ENCODE measurements at places on chromosomes 2 and 18.
A peak's percentile ranks its signal among the peaks of the same experiment; 100 is the strongest.

DNA sequence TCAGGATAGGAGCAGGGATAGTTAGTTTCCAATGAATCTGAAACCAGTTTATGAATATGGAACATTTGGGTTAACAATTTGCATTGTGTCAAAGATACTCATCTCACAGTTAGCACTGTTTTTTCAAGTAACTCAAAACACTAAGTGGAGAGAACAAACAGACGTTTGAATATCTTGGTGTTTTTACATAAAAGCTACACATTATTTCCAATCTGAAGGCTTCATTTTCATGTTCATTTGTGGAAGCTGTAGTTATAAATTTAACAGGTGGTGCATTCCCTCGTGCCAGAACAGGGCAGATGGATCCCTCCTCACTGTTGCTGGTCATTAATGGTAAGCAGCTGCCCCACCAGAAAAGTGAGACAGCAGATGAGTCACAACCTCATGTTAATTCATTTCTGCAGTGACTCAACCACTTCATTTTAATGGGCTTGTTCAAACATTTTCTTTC lies 286.9 kb downstream of the TMX3 start:
- no peak for DNase-seq

- no peak for DNase-seq
Measured at GRCh38 chr18:48167897-48168253, 237.4 kb upstream of the SMAD2 start.

- DNase-seq, result peak; percentile 61
Measured at GRCh38 chr2:8309131-8309530, 372.7 kb upstream of the ID2 start.

DNA sequence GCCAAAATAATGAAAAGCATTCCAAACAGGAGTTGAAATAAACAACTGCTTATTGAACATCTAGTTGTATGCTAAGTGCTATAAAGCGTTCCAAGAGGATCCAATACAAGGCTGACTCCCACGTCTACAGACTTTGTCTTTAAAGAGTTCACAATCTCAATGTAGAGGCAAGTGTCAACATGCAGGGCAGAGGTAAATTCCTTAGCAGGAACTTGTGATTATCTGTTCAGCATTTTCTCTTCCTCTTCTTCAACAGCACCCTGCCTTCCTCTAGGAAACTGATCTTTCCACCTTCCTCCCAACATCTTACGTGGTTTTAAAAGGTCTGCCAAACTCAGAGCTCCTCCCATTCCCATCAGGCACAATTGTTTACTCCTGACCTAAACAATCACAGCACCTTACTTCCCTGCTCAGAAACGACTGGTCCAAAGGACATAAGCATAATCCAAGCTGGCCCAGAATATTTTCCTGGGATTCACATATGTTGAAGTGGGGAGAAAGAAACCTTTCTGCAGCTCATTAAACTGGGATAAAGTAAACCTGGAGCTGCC lies 83.9 kb downstream of the ITSN2 start:
- no peak for DNase-seq

- DNase-seq, result peak; percentile 21
Measured at GRCh38 chr2:174636987-174637386, 39.4 kb upstream of the WIPF1 start.

DNA sequence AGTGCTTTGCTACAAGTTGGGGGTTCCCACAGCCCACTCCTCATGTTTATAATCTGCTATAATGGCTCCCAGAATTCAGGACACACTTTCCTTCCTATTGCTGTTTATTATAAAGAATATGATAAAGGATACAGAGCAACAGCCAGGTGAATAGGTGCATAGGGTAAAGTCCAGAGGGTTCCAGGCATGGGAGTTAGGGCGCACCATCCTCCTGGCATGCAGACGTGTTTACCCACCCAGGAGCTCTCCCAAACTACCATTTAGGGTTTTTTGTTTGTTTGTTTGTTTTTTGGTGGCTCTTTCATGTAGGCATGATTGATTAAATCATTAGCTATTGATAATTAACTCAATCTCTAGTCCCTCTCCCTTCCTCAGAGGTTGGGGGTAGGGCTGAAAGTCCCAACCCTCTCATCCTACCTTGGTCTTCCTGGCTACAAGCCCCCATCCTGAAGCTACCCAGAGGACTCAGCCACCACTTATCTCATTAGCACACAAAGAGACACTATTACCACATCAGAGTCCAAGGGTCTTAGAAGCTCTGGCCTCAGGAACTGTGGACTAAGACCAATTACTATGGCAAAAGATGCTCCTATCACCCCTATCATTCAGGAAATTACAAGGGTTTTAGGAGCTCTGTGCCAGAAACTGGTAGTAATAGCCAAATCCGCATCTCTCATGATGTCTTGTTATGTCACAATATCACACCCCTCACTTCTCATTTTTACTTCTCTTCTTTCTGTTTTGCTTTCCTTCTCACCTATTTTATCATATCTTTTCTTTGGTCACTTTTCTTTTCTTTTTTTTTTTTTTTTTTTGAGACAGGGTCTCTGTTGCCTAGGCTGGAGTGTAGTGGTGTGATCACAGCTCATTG lies 154.9 kb upstream of the TTC39C start:
- peak; percentile 37 for DNase-seq

DNA sequence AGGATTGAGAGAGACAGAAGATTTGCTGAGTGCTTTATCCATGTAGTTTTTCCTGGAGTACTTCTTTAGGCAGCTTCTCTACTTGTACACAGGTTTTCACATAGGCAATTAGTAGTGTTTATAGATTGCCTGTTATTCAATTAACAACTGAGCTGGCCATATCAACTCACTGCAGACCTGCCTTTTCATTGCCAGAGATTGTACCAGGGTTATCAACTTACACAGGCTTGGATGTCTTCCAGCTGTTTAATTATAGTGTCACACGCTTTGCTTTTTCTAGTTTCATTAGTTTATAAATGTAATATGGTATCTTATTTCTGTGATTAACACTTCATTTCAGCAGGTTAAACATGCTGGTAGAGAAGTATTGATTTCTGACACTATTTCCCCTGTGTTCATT lies 125.9 kb downstream of the GPD2 start:
- peak; percentile 38 for DNase-seq

- no peak for DNase-seq
Measured at GRCh38 chr2:196266855-196267254, 95.5 kb upstream of the STK17B start.

DNA sequence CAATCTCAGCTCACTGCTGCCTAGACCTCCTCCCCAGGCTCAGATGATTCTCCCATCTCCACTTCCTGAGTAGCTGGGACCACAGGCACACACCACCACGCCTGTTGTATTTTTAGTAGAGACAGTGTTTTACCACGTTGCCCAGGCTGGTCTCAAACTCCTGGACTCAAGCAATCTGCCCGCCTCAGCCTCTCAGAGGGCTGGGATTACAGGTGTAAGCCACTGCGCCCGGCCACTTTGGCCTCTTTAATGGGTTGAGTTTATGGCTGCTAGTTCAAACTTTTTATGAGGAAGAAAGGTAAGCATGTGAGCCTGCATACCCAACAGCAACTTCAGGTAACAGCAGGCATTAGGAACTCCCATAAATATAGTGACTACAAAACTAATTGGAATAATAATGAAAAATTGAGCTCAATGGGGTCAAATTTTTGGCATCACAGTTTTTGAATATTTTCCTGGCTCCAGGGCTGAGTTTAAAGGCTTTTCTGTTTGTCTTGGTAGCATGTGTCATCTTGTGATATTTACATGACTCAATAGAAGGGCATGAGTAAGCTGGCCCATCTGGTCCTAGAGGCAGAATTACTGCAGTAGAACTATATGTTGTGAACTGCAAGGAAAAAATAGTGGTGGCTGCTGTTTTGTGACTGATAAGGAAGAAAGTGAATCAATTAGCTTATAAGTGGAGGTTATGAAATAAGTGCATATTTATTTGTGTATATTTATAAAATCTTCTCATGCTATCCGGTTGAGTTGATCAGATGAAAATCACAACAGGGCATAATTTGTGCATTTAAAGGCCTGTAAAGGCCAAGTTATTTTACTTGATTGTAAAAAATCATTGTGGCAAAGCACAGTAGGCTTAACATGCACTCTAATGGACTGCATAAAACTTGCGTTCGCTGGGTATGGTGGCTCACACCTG lies 24.8 kb downstream of the GALM start:
- no peak for DNase-seq

GRCh38 chr2:85018049-85018447 lies 47.1 kb downstream of the KCMF1 start:
- no peak for DNase-seq

GRCh38 chr2:239762655-239763269 lies 262.4 kb downstream of the NDUFA10 start:
- DNase-seq, result no peak

GRCh38 chr2:99700482-99701398 lies 210.9 kb upstream of the REV1 start:
- DNase-seq, result no peak

DNA sequence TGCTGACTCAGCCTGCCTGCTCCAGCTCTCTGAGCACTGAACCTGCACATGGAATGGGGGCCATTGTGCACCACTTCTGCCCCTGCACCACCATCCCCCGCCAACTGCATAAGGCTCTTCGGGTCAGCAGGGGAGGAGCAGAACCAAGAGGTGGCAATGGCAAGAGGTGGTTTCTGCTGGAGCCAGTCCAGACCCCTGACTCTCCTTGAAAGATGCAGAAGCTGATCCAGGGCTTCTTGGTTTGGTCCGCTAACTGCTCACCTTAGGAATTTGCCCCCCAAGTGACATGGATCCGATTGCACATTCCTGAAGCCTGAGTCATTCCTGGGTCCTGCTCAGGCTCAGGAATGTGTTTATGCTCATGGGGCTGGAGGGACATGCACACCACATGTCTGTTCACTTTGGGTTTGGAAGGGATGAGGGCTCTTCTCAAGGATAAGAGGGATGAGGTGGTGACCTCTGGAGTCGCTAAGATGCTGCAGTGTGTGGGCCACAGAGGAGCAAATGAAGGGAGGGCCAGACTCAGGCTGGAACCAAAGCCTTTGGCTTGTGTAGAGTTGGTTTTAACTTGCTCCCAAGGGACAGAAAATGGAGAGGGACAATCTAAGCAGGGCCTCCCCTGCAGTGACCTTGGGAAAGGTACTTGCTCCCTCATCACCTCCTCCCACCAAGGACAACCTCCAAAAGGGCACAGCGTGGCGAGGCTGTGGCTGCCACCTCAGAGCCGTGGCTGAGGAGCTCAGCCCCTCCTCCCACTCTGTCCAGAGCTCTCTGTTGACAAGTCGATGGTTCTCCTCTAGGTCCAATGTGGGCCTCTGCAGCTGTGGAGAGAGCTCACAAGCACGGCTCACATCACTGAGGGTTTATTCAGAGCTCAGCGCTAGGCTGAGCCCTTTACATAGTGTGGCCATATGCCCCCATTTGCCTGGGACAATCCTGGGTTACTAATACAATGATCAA lies 66.2 kb downstream of the HS1BP3 start:
- no peak for DNase-seq

GRCh38 chr18:76783786-76784484 lies 38.4 kb upstream of the ZNF236 start:
- no peak for DNase-seq

DNA sequence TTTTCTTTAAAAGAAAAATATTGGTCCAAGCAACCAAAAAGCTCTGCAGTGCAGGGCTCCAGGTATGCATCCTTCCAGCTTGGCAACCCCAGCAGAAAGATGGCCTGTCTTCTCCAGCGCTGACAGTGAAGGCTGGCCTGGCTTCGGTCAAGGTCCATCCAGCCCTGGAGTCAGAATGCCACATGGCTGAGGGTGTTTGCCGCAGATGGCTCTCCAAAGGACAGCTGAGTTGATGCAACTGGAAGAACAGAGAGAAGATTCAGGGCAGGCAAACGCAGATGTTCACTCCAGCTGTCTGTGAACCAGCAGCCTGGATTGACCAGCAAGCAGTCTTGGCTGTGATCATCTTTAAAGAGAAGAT lies 51.4 kb downstream of the MARCO start:
- DNase-seq, result no peak

DNA sequence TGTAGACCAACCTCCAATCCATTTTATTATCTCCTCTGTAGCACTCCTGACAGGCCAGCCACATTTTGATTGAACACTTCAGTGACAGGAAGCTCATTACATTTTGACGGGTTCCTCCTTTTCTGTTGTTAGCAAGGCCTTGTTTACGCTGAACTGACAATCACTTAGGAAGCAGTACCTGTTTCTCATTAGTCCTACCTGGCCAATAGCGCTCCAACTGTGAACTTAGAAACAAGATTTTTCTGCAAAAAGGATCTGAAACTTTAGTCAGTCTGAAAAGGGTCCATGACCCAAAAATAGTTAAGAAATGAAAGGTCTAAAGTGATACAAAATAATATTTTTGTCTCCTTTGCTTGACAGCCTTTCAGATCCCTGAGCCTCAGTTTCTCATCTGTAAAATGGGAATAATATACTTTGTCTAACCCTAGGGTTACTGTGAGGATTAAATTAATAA lies 119.6 kb upstream of the MSTN start:
- peak; percentile 73 for DNase-seq

DNA sequence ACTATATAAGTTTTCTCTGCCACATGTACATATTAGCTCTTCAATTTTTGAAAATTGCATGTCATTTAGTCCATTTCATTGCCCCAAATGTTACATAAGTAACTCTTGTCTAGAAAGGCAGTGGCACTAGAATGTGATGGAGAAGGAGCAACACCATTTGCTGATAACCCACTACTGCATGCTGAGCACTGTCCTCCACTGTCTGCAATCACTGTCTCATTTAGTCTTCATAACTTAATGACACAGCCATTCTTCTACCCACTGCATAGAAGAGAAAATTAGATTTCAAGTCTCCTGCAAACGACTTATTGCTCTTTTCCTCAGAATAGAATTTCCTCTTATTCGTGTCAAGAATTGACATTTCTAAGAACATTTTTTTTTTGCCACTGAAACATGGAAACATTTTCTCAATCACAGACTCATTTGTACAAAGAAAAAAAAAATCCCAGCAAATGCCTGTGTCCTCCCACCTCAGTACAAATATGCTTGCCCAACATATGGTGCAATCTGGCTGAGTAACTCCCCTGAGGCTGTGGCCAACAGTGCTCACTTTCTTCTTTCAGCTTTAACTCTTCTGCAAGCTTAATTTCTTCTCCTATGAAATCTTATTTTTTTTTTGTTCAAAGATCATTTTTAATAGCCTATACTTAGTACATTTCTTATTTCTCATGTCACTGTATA lies 768.6 kb upstream of the HS6ST1 start:
- no peak for DNase-seq

DNA sequence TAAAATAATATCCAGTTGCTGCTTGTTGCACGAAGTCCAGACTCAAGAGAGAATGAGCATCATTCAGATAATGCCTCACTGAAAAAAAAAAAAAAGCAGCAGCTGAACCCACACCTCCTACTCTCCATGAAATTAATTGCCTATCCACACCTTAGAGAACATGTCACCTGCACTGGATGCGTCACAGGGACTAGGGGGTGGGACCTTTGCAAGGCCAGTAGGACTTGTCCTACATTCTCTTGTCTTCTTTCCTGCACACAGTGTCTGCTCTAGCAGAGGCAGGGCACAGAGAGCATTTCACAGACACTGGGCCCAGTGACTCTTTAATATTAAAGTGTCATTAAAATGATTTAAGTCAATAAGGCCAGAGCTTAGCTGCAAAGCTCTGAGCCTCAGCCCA lies at the start of gene ABCA12:
ABCA12 (minus strand) TSS at position 148 of the 400 bp plus-strand sequence. CDS start 418 bp downstream, outside the sequence.
- DNase-seq, result no peak

- peak; percentile 90 for DNase-seq
Measured at GRCh38 chr2:42117923-42118753, 51.0 kb upstream of the EML4 start.

All from common myeloid progenitor, CD34-positive (primary cell).